ENCODE measurements at places on chromosomes 2 and 18.

GRCh38 chr2:217383620-217384019 is 523.8 kb upstream of the TNP1 start:
- no peak for DNase-seq

DNA sequence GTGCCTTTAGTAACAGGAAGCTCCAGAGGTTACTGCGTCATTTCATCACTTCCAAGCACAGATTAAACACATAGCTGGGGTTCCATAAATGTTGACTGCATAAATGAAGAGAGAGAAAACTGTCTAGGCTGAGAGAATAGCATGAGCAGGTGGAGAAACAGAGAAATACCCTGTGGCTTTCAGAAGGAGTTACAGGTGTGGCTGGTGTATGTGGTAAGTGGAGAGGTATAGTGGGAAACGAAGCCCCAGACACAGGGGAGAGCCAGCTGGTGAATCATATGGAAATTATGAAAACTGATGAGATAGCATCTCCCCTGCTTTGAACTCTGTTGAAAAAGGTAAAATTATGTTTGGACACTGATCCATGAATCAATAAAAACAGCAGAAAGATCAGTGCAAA is 807.4 kb upstream of the POU3F3 start:
- no peak for DNase-seq

- DNase-seq, result peak; percentile 62
These were observed 6.3 kb downstream of the RNPEPL1 start for GRCh38 chr2:240574386-240575100.

DNA sequence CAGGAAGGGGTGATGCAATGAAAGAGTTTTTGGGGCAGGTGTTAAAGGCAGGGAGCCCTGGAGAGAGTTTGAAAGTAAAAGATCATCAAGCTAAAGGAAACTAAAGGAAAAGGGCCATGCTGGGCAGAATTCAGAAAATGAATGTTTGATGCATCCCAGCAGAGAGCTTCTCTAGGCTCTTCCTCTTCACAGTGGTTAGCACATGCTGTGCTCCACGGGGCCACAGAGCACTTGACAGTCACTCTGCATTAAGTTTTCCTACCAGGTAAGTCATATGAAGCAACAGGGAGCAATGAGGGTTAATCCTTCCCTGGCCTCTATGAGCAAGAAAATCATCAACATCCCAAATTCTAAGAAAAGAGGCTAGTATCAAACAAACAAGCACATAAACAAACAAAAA is 895.2 kb downstream of the TRIB2 start:
- no peak for DNase-seq

DNA sequence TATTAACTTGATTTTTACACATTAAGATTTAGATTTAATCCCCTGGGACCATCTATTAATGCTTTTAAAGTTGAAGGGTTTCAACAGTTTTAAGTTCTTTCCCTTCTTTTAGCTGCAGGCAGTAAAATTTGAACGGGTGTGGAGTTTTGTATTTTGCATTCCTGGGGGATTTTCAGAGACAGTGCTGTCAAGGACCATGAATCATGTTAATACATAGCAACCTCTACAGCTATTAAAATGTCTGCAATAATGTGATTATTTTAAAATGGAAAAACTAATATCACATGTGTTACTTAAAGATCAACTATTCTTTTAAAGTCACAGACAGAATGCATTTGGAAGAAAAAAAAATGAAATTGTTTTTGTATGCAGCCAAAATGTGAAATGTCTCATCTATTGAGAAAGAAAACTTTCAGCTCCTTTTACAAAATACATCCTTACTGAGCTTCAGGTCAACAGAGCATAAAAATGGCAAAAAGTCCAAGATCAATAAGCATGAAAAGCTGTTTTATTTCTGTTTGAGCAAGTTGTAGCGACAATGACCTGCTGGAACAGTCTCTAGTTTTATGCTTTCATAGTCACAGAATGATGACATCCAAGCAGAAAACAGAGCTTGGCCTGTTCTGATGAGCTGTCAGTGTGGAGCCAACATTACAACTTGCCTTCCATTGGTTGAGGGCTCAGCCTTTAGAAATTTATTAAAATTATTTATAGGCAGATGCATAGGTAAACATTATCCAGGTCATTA is 21.6 kb upstream of the ZNF521 start:
- DNase-seq, result no peak

GRCh38 chr2:30990671-30991070 is 147.6 kb downstream of the GALNT14 start:
- DNase-seq, result no peak

- DNase-seq, result no peak
These were observed 54.0 kb upstream of the GPR75 start for GRCh38 chr2:53913721-53914120.

DNA sequence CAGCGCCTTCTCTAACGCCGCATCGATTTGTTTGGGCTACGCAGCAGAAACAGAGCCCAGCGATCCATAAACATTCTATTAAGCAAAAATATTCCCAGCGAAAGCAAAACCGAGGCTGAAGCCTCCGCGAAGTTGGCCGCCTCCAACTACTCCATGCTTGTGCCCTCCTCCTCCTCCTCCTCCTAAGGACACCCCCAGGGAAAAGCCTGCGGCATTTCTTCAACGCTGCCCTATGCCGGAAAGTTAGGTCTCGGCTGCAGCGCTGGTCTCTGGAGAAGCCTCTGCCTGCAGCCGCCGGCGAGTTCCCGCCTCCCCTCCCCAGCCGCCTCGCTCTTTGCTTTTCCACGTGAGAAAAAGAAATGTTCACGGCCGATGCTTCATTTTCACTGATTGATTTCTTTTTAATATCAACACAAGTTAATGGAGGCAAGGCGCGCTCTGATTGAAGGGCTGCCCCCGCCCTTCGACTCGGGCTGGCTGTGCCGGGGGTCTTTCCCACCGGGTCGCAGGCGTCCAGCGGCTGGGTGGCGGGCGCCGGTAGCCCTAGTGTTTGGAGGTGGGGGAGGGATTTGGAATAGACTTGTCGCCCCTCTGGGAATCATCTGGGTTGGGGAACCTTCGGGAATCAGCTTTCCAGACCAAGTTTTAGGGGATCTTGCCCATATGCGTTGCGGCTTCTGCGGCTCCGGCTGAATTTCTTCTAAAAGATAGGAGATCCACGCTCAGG is 3.9 kb downstream of the NRP2 start:
- no peak for DNase-seq

DNA sequence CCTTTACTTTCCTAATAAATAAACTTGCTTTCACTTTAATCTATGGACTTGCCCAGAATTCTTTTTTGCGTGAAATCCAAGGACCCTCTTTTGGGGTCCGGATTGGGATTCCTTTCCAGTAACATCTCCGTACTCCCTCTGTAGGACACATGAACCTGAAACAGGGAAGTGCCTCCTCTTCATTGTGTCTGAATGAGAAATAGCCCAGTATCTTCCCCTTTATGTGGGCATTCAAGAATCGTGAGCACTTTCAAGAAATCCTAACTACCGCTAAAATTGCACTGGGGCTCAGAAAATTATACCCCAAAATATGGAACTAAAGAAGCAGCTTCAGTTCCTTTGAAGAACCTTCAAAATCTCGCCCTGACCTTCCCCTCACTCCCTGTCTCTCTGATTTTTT is 7.8 kb upstream of the POMC start:
- no peak for DNase-seq

- no peak for DNase-seq
These were observed 437.7 kb upstream of the HS6ST1 start for GRCh38 chr2:128756365-128756717.

GRCh38 chr2:213733893-213734292 is 449.6 kb downstream of the SPAG16 start:
- no peak for DNase-seq

GRCh38 chr18:48304906-48305693 is 104.1 kb downstream of the ZBTB7C start:
- no peak for DNase-seq

DNA sequence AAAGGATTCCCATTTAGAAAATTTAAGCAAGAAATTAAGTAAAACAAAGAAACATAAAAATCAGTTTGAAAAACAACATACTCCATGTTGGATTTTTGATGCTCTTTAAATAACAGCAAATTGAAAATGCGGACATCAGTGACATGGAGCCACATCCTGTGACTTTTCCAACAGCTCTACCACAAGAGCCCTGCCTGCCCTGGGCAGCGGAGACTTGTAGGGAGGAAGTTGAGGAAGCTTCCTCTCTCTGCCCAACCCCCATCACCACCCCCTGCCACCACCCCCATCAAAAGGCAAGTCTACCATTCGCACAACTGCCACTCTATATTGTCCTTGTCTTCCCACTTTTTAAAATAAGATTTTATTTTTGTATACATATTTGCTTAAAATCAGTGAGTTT is 32.8 kb upstream of the DAPL1 start:
- DNase-seq, result no peak

All from upper lobe of right lung (tissue), 1 donor.